ENCODE measurements at places on chromosomes 7 and 10.

GRCh38 chr10:132962623-132963429 is 20.5 kb upstream of the CFAP46 start:
- DNase-seq: peak; percentile 33

- peak; percentile 84 for DNase-seq
These were observed 754 bp downstream of the SLC25A13 start for GRCh38 chr7:96321031-96321657.

GRCh38 chr7:6284461-6285360 is 12.3 kb upstream of the CYTH3 start:
- DNase-seq: peak; percentile 36

DNA sequence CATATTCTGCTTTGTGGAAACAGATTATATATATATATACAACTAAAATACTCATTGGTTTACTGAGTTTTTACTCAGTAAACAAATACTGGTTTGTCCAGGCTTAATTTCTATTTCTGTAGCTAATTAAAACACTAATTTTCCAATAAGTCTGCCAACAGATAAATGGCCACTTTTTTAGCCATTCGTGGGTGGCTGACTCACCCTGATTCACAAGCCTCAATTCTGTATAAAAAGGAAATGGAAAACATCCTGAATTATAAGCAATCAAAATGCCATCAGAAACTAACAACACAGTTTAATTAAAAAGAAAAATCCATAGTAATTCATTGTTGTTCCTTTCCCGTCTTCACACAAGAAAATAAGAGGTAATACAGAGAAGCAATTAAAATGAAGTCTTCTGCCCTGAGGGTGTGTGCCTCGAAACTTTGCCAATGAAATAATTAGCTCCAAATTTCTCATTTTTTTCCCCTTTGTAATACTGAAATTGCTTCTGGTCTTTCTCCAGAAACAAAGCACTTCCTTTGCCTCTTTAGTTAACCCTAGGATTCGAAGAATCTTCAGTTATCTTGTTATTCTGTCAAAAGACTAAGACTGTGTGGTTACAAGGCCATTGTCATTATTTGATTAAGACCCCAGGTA is 118.7 kb upstream of the PTN start:
- peak; percentile 30 for DNase-seq

DNA sequence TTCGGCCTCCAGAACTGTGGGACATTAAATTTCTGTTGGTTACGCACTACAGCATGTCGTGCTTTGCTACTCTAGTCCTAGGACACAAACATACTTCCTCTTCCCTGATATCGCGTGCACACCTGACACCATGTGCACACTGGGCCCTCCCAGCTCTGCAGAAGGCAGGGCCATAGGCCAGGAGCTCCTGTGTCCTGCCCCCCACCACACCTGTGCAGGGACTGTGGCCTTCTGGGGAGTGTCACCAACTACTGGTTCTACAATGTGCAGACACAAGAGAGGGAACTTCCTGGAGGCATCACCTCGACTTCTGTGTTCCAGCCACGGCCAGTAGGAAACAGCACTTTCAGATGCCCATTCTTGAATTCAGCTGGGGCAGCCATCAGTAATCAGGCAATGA is 646.4 kb upstream of the MGMT start:
- DNase-seq: no peak

GRCh38 chr10:125757742-125758141 is 17.9 kb downstream of the MMP21 start:
- DNase-seq: no peak

DNA sequence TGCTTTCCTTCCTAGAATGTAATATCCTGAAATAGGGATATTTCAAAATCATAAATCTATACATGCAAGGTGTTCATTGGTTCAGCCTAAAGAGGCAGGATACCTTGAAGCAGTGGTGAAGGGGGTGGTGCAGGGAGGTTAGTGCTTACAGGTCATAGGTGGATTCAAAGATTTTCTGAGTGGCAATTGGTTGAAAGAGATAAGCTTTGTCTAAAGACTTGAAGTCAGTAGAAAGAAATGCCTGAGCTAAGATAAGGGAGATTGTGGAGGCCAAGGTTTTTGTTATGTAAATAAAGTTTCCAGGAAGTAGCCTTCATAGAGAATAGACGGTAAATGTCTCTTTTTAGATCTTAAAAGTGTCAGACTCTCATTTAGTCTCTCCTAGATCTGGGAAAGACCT is 741.2 kb upstream of the ZWINT start:
- no peak for DNase-seq

GRCh38 chr7:64642875-64643274 is 23.1 kb upstream of the ZNF107 start:
- no peak for DNase-seq

DNA sequence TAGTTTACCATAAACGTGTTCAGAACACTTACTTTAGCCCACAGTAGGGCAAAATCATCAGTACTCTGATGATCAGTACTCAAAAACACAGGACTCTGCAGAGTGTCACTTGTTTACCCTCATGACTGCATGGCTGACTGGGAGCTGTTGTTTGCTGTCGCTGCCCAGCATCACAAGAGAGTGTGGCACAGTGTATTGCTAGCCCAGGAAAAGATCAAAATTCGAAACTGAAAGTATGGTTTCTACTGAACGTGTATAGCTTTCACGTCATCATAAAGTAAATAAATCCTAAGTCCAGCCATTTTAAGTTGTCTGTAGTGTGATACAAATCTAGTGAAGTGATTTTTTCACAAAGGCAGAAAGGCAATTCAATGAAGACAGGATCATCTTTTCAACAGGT is 184.6 kb downstream of the RAMP3 start:
- DNase-seq: peak; percentile 3
